ENCODE measurements at places on chromosomes 2 and 18.

DNA sequence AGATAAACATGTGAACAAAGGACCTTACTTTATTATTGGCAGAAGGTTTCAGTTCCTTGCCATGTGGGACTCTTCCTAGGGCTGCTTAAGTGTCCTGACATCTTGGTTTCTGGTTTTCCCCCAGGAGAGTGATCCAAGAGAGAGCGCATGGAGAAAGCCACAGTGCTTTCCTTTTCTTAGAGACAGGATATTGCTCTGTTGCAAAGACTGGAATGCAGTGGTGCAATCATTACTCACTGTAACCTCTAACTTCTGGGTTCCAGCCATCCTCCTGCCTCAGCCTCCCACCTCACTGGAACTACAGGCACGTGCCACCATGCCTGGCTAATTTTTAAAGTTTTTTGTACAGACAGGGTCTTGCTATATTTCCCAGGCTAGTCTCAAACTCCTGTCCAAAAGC is 38.1 kb upstream of the TCF7L1 start:
- no peak for DNase-seq

GRCh38 chr18:45232061-45232460 is 383.2 kb upstream of the SLC14A2 start:
- DNase-seq: no peak

DNA sequence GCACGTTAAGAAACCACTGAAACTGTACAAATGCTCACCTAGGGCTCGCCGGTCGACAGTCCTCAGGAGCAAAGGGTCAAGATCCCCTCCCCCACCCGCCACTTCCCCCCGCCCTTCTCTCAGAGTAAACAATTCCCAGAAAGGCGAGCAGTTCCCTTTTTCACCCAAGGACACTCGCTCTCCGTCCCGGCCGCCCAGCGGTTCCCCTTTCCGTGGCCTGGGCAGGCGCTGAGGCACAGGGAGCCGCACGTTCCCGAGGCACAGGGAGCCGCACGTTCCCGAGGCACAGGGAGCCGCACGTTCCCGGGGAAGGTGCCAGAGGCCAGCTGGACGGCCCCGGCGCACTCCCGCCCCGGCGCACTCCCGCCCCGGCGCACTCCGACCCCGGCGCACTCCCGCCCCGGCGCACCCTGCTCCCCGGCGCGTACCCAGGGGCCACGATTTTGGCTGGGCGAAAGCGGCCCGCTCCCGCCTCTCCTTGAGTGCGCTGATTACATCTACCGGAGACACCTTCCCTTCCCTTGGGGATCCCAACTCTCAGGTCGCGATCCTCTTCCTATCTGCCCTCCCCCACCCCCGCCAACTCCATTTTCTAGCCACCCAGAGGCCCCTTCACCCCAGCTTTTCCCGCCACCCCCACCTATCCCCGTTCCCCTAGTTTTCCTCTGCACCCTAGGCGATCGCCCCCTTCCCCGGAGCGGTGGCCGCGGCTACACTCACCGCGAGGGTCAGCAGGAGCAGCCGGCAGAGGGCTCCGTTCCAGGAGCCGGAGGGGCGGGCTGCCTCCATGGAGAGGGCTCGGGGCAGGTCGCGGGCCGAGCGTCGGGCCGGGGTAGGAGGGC is 817 bp downstream of the DSC2 start:
- DNase-seq: peak; percentile 67

- no peak for DNase-seq
Measured at GRCh38 chr2:202108345-202108744, 35.3 kb downstream of the KIAA2012 start.

- no peak for DNase-seq
Measured at GRCh38 chr2:98509542-98510321, 65.1 kb downstream of the INPP4A start.

DNA sequence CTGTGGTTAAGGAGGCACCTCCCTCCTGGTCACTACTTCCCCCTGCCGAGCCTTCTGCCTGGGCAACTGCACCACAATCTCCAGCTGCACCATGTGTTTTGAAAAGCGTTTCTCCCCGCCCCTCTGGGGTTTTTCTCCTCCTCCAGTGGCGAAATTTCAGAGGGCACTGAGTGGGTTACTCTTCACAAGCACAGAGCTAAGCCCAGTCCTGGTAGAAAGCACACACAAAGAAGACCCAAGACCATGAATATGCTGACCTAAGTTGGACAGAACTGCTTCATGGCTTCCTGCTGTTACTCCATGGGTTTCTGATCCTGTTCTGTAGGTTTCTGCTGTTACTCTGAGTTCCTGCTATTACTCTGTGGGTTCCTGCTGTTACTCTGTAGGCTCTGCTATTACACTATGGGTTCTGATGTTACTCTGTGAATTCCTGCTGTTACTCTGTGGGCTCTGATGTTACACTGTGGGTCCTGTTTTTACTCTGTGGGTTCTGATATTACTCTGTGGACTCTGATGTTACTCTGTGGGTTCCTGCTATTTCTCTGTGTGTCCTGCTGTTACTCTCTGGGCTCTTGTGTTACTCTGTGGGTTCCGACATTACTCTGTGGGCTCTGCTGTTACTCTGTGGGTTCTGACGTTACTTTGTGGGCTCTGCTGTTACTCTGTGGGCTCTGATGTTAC is 216.6 kb downstream of the RTP5 start:
- peak; percentile 31 for DNase-seq

DNA sequence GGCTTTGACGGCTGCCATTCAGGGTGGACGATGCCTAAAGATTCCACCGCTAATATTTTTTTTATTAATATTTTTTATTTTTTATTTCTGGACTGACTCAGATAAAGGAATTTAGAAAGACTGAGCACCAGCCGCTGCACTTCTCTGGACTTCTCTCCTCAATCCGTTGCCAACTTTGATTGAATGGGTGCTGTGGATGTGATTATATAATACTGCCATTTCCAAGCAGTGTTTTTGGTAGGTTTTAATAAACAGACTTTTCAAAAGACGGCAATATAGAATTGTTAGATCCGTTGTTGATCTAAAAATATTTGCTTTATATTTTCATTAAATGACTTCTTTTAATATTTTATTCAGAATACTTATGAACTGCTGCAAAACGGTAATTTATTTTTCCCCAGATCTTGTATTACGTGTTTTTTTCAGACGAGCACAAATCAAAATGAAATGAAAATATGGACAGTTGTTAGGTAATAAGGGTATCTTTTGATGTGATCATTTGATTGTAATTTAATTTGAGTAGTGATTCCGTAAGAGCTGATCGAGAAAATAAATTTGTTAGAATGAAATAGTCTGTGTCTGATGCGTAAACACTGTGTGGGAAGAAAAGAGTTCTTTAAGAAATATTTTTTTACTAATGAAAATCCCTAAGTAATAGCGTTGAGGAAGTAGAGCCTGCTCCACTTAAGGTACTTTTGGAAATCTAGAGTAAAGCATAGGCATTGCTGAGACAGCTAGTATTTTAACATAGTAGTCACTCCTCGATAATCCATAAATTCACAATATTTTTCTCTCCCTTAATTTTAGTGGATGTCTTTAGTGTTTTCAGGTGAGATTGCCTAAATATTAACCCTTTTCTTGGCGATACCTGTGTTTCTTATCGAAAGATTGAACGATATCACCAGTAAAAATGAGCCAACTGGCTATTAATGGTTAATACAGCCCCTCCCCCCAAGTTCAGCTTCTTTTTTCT is 4.4 kb downstream of the POU3F3 start:
- DNase-seq: peak; percentile 23

DNA sequence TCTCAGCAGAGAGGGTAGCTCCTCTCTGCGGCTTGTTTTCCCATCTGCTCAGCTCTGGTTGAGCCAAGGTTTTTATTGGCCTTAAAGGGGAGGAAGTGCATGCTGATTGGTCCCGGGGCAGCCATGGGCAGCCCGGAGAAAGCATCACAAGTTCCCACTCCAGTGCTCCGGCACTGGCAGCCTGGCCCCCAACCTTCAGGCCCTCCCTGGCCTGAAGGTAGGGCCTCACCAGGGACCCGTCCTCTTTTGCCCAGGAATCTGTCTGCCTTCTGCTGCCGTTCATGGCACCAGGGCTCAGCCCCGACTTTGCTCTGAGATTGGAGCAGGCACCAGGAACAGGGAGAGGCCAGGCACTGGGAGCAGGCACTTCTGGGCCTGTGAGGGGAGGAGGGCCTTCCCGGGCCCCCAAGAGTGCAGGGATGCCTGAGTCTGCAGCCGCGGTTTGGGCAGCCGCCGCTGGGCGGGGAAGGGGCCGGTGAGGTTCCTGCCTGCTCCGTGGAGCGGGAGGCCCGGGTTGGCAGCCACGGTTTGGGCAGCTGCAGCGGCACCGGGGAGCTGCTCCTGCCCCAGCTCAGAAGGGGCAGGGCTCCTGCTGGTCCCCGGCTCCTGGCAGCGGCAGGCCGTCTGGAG is 17.5 kb upstream of the ILKAP start:
- no peak for DNase-seq

GRCh38 chr2:45134726-45135125 is 125.5 kb upstream of the SIX2 start:
- no peak for DNase-seq

DNA sequence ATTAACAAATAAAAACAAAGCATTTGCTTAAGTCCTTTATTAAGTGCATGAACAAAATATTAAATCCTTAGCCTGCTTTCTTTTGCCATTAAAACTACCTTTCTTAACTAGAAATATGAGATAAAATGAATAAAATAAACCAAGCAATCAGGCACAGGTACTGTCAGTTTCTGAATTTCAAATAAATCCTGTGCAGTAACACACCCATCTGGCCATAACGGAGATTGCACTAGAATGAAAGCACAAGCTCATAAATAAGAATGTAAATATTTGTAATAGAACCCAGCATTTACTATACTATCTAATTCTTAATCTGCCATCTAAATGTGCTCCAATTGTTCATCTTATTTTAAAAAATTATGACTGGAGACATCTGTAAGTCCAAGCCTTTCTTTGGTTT is 31.9 kb downstream of the PRKRA start:
- DNase-seq: no peak

DNA sequence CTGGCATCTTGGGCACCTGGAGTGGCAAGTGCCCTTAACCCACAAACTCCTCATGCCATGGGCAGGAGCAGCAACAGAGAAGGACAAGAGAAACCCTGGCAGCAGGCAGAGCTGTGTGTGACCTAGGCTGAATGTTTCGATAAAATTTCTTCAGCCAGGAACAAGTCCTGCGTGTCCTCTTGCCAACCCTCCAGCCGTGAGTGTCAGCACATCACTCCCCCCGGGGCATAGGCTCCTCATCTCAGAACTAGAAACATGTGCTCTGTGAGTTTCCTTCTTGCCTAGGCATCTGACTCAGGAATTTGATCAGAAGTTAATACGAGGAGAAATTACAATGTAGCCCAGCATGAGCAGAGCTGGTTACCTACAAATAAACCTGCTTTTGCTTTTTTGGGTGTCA is 2.2 kb downstream of the ABCG8 start:
- DNase-seq: no peak

GRCh38 chr2:170548304-170548703 is 166.8 kb upstream of the SP5 start:
- DNase-seq: no peak

DNA sequence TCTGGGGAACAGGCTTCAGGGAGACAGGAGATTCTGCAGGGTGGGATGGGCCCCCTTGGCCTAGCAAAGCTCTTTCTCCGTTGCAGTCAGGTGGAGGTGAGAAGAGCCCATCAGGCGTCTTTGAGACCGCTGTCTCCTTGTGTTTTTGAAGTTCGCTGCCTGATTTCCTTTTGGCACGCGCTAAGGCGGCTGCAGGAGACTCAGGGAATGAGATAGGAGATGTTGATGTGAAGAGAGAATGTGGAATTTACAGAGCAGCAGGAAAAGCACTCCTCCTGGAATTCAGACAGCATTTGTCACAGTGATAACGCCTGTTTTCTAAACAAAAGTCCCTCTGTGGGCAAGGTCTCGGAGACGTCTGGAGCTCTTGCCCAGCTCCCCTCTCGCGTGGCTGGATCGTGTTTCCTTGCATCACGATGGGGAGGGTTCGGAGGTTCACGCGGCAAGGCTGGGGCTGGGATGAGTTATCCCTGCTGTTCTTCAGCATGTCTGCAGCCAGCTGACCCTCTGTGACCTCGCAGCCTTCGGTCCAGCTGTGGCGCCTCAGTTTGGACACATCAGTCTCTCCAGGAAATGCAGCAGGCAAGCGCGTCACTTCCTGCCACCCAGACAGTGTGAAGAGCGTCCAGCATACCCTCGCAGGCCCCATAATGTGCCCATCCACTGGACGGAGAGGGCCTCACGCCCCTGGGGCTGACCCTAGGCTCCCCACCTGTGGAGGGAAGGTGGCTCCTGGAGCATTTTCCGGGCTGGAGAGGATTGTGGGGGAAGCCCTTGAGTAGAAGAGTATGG is 30.2 kb downstream of the GLI2 start:
- DNase-seq: no peak

GRCh38 chr2:189267491-189267890 is 87.9 kb upstream of the COL5A2 start:
- no peak for DNase-seq

DNA sequence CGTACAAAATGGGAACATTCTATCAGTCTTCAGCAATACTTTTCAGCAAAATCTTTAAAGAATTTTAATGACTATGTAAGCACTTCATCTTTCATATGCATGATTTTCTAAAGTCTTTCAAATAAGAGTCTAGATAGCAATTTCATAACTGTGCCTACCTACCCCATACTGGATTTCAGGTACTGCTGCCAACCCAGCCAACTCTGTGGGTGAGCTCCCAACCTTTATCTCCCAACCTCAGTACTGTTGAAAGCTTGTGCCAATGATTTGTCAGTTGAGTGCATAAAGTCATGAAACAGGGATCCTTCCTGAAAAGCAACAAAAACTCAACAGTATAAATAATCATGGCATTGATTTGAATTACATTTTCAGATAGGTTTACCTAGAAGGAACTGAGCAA is 296.9 kb downstream of the PID1 start:
- DNase-seq: no peak

- DNase-seq: no peak
Measured at GRCh38 chr2:15184491-15184890, 376.6 kb downstream of the NBAS start.

Measured in HAP-1 (cell line).